ENCODE measurements at places on chromosomes 12 and 14.

- H3K27ac ChIP-seq: no peak overlapping the region
- H3K36me3 ChIP-seq: no peaks in the 10 kb centered on the region
- H3K4me1 ChIP-seq: peaks cover 6% of the 10 kb centered on the region
- H3K4me3 ChIP-seq: no peak overlapping the region
- no peak for DNase-seq
These were observed 104.4 kb upstream of the PRB2 start for GRCh38 chr12:11499806-11500187.

GRCh38 chr14:34044666-34045306, 93.9 kb upstream of the EGLN3 start:
- H3K27me3 ChIP-seq: no peaks in the 10 kb centered on the region
- DNase-seq: peak; percentile 10
- no peaks in the 10 kb centered on the region for H3K36me3 ChIP-seq
- H3K27ac ChIP-seq: no peak overlapping the region
- H3K4me3 ChIP-seq: no peak overlapping the region

- H3K4me1 ChIP-seq: peaks cover 6% of the 10 kb centered on the region
- H3K27ac ChIP-seq: no peak overlapping the region
- DNase-seq: no peak
- no peaks in the 10 kb centered on the region for H3K36me3 ChIP-seq
These were observed 29.8 kb downstream of the CFL2 start for GRCh38 chr14:34684578-34684977.

GRCh38 chr14:70665448-70666360, 24.0 kb downstream of the TTC9 start:
- H3K27ac ChIP-seq: peak overlapping the region; percentile 21
- peak; percentile 36 for DNase-seq
- H3K4me1 ChIP-seq: peaks cover 61% of the 10 kb centered on the region

DNA sequence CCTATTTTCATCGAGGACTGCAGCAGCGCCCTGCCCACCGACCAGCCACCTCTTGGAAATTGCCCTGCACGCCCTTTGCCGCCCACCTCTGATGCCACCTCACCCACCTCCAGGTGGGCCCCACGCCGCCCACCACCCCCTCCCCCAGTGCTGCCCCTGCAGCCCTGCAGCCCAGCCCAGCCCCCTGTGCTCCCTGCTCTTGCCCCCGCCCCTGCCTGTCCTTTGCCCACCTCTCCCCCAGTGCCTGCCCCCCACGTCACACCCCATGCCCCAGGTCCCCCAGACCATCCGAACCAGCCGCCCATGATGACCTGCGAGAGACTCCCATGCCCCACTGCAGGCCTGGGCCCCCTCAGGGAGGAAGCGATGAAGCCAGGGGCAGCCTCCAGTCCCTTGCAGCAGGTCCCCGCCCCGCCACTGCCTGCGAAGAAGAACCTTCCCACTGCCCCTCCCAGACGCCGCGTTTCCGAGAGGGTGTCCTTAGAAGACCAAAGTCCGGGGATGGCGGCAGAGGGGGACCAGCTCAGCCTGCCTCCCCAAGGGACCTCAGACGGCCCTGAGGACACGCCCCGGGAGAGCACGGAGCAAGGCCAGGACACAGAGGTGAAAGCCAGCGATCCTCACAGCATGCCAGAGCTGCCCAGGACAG, 96.5 kb downstream of the LGMN start:
- peak overlapping the region; percentile 97 for H3K27ac ChIP-seq
- H3K4me1 ChIP-seq: peaks cover 76% of the 10 kb centered on the region
- peak overlapping the region; percentile 93 for H3K4me3 ChIP-seq
- H3K36me3 ChIP-seq: peaks cover 11% of the 10 kb centered on the region

DNA sequence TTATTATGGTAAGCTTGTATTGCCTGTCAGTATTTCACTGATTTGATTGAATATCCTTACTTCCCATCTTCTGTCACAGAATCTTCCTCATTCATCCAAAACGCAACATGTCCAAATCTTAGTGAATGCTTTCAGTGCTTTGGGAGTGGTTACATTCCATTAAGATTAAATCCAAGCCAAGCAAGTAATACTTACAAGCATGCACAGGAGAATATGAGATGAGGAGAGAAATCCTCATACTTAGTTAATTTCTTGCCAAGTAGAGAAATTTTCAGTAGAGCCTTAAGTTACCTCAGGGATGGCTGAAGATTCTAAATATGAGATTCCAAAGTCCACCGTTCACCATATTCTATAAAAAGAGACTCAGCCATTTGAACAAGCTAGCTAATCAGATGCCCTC, 316.0 kb downstream of the RAD51B start:
- no peaks in the 10 kb centered on the region for H3K27me3 ChIP-seq
- peaks cover 1% of the 10 kb centered on the region for H3K36me3 ChIP-seq
- H3K27ac ChIP-seq: no peak overlapping the region
- peaks cover 9% of the 10 kb centered on the region for H3K4me1 ChIP-seq
- no peak for DNase-seq

GRCh38 chr12:68521848-68522502, 88.7 kb upstream of the RAP1B start:
- H3K36me3 ChIP-seq: no peaks in the 10 kb centered on the region

GRCh38 chr14:69572841-69573135, 1.9 kb downstream of the CCDC177 start:
- H3K4me3 ChIP-seq: peak overlapping the region; percentile 28
- H3K36me3 ChIP-seq: no peaks in the 10 kb centered on the region
- peaks cover 10% of the 10 kb centered on the region for H3K4me1 ChIP-seq
- no peak overlapping the region for H3K27ac ChIP-seq
- peaks cover 51% of the 10 kb centered on the region for H3K27me3 ChIP-seq
